Amniotic stem cell (primary cell): ENCODE measurements at places on chromosomes 3 and 15.

DNA sequence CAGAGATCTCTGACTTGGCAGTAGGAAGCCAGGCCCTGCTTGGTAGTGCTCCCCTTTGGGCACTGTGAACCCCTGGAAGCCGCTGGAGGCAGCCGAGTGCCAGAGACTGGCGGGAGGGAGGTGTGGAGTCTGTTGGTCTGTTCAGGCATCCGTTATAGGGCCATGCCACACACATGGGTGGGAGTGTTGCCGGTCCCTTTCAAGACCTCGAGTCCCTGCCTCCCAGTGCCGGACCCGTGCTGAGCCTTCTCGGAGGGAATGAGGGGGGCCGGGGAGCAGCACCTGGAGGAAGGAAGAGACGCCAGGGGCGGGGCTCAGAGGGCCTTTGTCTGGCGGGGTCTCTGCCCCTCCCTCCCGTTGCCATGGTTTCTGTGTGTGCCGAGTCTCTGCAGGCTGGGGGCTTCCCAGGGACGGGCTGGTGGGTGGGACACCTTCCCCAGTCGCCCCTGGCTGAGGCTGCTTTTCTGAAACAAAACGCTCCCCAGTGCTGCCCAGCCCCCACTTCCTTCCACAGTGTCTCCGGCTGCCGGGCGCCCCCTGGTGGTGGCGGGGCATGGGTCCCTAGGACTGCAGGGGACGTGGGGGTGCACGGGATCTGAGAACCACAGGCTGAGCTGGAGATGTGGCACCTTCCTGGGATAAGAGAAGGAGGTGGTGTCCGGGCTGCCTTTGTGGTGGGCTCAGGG, 10.0 kb downstream of the GNAI2 start:
- DNase-seq: peak; percentile 80

GRCh38 chr3:82055792-82056191, 294.3 kb upstream of the GBE1 start:
- DNase-seq: no peak

- DNase-seq: no peak
These were observed 497.7 kb downstream of the OCA2 start for GRCh38 chr15:27601239-27601960.

- no peak for DNase-seq
These were observed 93.2 kb downstream of the SLCO3A1 start for GRCh38 chr15:91946581-91947292.

GRCh38 chr15:82910721-82911120, 41.8 kb downstream of the HOMER2 start:
- DNase-seq: no peak

DNA sequence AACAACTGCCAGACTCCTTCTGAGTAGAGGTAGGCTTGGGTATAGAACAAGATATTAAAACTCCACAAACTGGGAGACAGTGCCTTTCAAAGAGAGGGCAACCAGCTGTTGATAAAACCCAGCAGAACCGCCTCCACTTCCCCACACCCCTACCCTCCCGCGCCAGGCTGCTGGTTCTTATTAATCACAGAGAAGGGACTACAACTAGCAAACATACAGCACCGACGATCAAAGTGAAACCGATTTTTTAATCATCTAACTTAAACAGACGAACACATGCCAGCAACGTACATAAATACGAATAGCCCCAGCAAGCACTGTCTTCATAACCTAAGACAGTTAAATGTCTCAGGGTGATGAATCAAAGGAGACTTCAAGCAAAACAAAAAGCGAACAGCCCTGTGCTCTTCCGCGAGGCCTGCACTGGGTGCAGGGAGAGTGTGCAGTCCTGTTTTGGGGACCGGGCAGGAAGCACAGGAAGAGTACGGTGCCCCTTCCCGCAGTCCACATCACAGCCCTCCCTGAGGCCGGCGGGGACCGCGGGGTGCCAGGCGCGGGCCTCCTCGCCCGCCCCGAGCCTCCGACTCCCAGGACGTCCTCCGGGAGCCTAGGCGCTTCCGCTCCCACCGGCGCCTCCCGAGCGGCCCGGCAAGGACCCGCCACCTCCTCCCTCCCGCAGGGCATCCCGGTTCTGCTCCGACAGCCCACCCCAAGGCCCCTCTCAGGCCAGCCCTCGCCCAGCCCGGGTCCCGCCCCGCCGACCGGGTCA, 75.1 kb upstream of the VGLL4 start:
- DNase-seq: peak; percentile 24

- peak; percentile 92 for DNase-seq
These were observed 185.0 kb upstream of the ANKRD28 start for GRCh38 chr3:15982667-15983196.

- no peak for DNase-seq
These were observed 17.3 kb upstream of the TRPC1 start for GRCh38 chr3:142706321-142707127.

DNA sequence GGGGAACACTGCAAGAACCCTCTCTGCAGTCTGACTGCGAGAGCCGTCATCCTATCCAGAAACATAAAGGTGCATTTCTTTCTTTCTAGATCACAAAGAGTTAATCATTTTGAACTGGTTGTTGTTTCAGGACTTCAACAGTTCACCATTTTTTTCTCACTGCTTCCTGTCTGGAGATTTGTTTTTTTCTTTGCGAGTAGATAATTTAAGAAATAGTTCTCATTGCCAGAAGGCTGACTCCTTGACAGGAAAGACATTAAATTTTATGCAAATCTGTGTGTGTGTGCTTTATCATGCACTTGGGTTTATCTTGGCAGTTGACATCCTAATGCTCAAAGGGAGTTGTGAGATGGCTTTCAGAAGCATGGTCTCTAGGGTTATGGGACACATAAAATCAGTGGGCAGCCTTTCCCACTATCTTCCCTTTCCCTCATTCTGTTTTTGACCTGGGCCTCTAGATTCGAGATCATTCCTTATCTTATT, 123.5 kb upstream of the TBL1XR1 start:
- no peak for DNase-seq

DNA sequence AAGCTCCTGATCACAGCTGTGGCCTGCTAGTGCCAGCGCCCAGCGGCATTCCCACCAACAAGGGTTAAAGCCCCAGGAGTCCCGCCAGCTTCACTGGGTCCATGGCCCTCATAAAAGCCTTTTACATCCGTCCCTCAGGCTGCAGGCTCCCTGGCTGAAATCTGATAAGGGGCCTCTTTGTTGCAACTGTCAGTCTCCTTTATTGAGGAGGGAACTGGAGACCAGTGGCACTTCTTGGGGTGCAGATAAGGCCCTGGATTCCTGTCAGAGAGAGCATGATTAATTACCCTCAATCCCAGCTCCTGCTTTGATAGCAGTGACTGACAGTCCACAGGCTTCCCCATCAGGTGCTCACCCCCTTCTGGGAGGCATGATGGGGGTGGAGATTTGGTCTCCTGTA, 30.9 kb upstream of the CLK3 start:
- DNase-seq: no peak

GRCh38 chr15:47870956-47871625, 153.8 kb downstream of the SEMA6D start:
- DNase-seq: no peak

- no peak for DNase-seq
These were observed 4.3 kb upstream of the UBE2E2 start for GRCh38 chr3:23198801-23199200.
